ENCODE measurements at places on chromosomes 13 and 19.

DNA sequence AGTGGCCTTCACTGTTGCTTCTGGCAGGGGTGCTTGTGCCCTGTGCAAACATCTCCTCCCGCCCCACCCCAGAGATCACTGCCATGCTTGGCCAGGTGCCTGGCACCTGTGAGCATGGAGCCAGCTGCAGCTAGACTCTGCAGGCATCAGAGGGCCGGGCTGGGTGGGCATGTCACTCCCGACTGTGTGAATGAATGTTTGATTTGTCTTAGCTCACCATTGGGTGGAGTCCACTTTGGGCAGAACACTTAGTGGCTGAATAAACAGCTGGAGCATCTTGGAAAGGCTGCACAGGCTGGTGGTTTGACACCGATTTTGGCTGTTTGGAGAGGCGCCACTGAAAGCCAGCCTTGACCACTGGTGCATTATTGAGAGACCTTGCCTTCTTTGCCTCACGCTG lies 267.3 kb downstream of the DLEU7 start:
- no peak for DNase-seq

DNA sequence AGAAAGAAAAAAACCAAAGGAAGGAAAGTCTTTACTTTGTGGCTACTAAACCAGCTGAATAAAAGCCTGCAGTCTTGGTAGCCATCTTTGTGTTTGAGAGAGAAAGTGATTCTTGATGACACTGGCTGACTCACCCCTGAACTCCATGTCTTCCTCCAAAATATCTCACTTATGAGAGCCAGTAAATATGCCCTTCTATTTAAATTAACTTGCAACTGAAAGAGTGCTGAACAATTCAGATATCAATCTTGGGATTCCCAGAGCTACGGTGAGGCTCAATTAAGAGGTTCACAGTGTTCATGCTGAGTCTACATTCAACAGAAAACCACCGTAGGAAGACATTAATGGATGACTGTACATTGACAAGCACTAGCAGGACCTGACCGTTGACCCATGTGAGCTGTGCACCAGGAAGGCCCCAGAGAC lies 57.9 kb downstream of the KCTD12 start:
- no peak for DNase-seq

DNA sequence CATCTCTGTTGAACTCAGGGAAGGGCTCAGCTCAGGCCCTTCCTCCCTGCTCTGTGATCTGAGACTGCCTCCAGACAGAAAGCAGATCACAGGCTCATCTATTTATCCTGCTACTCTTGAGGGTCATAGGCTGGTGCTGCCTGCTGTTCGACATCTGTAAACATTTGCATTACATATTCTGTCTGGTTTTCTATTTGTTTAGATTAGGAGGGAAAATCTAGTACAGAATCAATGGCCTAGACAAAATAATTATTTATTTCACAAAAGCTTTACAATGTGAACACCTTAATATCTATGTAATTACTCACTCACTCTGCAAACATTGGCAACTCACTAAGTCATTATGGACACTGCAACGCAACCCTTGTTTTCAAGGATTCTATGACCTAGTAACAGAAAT lies 43.0 kb downstream of the CEP89 start:
- no peak for DNase-seq

- DNase-seq, result no peak
These were observed 151.9 kb downstream of the COL4A1 start for GRCh38 chr13:110155072-110155471.

DNA sequence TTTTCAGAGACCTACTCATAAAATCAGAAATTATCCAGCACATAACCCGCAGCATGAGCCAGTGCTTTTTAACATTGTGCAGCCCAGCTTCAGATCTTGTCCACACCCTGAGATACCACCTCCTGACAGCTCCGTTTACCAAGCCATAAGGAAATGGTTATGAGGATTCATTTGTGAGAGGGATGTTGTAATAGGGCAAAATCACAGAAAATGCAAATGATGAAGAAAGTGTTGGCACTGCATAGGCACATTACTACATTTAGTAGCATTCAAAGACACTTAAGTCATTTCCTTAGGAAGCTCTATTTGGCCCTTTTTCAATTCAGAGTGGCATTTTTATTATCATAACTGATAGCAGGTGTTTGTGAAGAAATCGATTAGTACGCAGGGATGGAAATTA lies 277.5 kb downstream of the DNAJC15 start:
- no peak for DNase-seq
